Stimulated activated CD8-positive, alpha-beta memory T cell treated with anti-CD3 and anti-CD28 coated beads, Interleukin-7, amount 100 ng/mL, for 48 hours (primary cell): ENCODE measurements at places on chromosomes 11 and 22.

DNA sequence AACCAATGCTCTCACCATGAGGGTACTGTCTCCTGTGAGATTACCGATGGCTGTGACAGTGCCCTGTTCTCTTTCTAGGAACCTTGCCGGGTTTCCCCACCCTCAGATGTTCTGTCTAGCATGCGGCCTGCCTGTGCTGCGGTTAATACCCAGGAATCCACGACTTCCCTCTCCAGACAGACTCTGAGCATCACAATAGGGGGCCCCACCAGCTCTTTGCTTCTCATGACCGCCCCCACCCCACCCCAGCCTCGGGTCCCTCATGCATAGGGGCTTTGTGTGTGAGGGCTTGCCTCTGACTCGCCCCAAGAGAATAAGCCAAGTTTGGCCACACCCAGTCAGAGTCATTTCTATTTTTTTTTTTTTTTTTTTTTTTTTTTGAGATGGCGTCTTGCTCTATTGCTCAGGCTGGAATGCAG is 10.3 kb downstream of the PARVG start:
- peak; percentile 55 for DNase-seq

- no peak for DNase-seq
These were observed 153.9 kb downstream of the TEAD1 start for GRCh38 chr11:12827929-12828812.

DNA sequence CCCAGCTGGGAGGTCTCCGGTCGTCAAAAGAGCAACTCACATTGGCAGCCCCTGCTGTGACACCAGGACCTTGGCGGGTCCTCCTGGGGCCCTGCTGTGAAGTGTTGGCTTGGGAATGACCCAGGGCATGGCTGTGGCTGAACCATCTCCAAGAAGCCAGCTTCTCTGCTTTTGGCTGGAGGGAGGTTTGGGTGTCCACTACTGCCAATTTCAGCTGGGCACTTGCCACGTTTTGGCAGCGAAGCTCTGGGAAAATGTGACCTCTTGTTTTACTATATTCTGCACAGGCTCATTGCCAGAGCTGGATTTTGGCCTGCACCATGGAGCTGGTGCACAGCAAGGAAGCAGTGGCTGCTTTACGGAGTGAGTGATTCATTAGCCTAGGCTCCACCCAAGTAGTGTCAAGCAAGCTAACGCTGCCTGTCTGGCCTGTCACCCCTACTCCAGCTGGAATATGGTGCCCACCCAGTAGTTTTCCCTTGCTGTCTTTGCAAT is 24.3 kb upstream of the SMCO4 start:
- no peak for DNase-seq

- no peak for DNase-seq
These were observed 58.3 kb downstream of the AAMDC start for GRCh38 chr11:77879218-77879617.

DNA sequence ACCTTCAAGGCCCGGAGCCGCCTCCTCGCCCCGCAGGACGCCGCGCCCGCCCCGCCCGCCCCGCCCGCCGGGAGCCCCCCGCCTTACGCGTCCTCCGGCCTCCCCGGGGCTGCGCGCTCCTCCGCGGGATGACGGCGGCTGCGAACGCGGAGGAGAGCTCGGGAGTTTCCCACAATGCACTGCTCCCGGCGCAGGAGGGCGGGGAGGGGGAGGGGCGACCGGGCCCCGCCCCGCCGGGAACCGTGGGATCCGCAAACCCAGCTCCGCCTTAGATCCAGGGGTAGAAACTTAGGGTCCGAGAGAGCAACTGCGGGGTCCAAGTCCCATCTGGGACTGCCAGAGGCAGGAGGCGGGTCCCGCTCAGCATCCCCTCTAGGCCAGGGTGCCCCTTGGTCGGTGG is at the start of gene CEND1:
Gene CEND1, minus strand, starts transcription at position 148 of the 400 bp plus-strand sequence. CDS start 1,514 bp downstream, outside the sequence.
- no peak for DNase-seq

DNA sequence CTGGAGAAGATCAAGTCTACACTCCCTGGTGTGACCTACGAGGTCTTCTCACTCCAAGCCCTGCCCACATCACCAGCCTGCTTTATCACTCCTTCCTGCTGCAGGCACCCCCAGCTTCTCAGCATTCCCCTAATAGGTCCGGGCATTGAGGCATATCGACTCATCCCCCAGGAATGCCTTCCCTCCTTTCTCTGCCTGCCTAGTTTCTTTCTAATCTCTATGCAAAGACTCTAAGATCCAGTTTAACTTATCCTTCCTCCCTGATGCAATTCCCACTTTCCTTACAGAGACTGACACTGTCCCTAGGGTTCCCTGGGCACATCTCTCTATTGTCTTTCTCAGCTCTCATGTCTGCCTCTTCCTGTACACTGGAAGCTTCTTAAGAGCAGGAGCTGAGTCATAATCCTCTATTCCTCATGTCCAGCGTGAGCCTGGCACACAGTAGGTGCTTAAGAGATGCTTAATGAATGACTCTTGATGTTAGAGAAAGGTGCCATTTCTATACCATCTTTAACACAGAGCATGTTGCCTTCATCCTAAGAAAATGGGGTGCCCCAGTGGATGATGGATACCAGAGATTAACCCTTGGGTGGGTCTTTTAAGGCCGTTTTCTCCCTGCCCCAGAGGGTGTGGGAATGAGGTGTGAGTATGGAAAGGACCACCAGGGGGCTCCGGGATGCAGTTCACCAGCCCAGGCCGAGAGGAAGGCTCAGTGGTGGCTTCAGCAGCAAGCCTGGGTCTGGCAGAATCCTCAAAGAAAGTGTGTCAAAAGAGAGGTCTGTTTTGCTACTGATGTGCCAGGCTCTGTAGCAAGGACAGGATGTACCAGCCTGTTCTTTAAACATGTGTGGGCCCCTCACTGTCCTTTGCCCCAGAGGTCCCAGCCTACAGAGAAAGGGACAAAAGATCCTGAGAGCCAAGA is 34.7 kb downstream of the PARVA start:
- peak; percentile 7 for DNase-seq

GRCh38 chr22:41885116-41885515 is 29.8 kb downstream of the SHISA8 start:
- no peak for DNase-seq

GRCh38 chr11:85912414-85912813 is 57.2 kb downstream of the CCDC83 start:
- no peak for DNase-seq

GRCh38 chr11:116175707-116176106 is 597.1 kb downstream of the BUD13 start:
- no peak for DNase-seq

DNA sequence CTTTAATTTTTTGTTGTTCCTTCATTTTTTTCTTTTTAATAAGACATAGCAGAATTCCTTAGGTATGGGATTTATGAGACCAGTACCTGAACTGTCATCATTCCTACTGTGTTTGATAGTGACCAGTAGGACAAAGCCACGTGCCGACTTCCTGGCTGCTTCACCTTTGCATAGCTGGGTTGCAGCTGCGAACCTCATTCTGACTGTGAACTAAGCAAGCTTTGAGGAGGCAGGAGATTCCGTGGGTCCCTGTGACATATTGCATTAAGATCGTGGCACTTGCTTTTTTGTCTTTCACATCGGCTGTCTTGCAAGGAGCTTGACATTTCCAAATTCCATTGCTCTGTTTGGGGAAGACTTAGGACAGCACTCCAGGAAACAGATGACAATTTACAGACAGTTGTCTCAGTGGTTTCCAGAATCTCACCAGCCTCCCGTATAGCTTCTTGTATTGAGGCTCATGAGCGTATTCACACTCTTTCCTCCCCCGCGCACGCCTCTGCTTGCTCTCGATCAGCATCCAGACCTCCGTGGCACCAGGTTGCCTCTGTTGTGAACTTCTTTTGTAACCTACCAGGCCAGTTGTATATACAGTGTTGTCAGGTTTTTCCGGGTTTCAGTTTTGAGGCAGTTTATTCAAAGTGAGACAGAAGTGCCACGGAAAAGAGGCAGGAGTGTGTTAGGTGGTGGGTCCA is 101.7 kb downstream of the CWC15 start:
- no peak for DNase-seq

- no peak for DNase-seq
These were observed 25.0 kb upstream of the GAL start for GRCh38 chr11:68659158-68659921.

GRCh38 chr11:11426226-11426952 is 73.3 kb upstream of the CSNK2A3 start:
- DNase-seq: no peak

GRCh38 chr11:33827206-33827605 is 52.9 kb upstream of the FBXO3 start:
- no peak for DNase-seq

GRCh38 chr22:27329131-27329850 is 472.3 kb downstream of the MN1 start:
- DNase-seq: no peak

- DNase-seq: no peak
These were observed 234.4 kb upstream of the E2F8 start for GRCh38 chr11:19474954-19475721.

DNA sequence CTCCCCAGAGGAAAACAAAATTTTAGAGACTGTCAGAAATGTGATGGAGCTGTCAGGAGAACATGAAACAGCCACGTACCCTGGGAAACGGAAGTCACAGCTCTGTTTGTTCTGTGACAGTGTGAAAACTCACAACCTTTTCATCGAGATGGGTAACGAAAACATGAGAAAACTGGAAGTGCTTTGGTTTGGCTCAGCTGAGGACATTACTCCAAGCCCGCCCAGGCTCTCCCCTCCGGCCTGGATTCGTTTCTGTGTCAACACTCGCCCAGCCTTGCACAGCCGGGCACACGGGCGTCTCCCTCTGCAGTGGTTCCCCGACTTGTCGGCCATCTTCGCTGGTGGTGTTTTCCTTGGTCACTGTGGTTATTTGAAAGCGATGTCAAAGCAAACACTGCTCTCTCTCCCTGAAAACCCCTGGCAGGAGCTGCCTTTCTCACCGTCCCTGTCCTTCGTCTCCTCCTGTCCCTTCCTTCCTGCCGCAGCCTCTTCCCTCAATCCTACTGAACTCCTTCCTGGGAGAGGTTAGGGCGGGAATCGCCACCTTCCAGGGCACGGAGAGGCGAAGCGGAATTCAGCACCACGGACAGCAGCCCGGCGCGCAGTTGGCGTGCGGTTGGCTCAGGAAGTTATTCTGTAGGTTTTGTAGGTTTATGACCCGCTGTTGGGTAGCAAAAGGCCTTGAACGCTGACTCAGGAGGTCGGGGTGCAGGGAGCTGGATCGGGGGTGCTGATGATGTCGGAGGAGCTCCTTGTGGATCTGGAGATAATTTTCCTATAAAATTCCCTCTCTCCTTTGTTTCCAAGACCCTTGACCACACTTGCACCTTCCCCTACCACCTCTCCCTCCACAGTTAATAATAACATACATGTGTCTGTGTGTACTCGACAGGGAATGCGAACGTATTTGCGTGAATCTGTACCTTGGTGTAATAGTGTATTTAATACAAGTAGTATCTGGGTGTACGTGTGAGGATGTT is 13.1 kb upstream of the RPS19BP1 start:
- DNase-seq: no peak

DNA sequence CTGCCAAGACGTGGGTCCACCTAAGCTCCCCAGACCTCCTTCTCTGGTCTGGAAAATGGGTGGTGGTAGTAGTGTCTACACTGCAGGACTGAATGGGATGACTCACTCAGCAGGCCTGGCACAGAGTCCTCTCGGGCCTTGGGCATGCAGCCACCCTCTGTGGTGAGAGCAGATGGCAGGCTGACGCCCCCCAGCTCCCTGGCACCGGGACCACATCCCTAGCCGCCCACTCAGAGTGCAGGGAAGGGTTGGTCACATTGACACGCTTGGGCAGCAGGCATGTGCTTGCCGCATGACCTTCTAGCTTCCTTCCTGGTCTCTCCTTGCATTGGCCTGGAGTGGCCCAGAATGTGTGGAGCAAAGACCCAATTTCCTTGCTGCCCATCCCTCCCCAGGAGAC is 30.7 kb upstream of the PRODH start:
- DNase-seq: no peak

DNA sequence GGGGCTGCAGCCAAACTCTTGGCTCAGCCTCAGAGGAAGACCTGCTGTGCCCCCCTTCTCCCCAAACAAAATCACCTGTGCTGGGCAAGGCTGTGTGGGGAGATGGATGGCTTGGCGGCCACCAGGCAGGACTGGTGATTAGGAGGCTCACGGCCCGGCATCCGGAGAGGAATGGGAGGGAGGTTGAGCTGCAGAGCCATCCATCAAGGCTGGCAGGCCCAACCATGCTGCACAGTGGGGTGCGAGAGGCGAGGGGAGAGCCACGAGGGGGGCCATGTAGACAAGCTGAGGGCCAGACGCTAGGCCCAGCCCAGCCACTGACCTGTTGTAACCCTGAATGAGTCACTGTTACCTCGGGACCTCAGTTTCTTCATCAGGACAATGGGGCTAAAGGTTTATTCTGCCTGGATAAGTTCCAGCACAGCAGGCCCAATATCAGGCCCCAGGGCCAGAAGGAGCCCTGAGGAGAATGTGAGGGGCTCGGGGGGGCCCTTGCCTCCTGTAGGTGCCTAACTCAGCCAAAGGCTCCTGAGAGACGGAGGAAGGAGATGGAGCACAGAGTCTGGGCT is 18.2 kb downstream of the PDE2A start:
- DNase-seq: no peak

DNA sequence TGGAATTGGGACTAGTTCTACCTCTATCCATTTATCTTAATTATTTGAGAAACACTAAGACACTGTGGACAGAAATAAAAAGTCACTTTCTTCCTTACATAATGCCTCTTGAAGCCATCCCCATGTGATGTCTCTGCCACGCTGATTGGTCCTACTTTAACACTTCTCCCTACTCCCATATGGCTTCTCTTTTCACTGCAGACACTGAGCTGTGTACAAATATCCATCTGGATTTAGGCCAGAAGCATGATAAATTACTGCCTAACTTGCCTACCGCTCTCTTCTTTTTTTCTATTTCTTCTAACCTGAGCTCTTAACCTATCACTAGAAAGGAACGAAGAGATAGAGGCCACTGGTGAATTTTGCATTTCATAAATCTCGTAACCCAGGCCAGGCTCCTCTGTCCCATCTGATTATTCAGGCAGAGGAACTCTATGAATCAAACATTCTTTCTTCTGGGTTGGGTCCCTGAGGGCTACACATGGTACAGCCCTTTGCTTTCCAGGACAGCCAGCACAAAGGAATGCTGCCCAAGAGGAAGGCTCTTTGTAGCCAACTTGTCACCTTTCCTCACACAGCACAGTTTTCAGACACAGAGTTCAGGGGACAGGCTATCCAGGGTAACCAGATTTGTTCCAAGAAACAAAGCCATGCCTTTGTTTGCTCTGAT is 878.5 kb upstream of the LRRC4C start:
- DNase-seq: no peak

- no peak for DNase-seq
These were observed 63.7 kb downstream of the PRDM11 start for GRCh38 chr11:45209891-45210699.
